ENCODE measurements at places on chromosomes 2 and 18.

GRCh38 chr2:8378016-8378810 lies 303.6 kb upstream of the ID2 start:
- DNase-seq, result no peak

DNA sequence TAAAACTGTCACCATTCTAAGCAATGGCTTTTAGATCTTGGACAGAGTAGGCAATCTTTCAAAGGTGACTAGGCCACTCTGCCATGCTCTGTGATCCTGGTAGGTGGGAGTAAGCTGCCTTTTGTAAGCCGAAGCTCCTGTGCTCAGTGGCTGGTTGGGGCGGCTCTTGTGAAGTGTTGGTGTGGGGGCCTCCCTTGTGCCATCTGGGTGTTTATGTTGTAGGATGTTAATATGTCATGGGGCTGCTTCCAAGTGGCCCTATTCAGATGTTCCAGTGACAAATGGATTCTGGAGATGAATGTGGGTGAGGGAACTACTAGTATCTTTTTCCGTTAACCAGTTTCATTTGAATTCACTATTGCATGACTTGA lies 116.8 kb upstream of the SPRED2 start:
- no peak for DNase-seq

DNA sequence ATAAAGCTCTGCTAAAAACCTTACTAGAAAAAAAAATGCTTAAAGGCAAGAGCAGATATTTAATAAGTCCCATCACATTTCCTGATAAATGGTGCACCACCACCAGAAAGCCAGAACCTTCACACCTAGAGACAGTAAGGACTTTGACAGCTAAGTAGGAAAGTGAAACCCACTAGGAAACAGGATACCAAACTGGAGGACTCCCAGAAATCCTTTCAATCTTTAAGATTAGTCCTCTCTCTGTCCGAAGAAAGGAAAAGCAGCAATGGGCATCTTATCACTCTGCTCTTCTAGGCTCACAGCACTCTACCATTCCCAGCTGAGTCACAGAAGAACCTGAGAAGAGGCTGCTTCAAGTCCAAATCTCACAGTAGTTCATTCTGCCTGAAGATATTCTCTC lies 3.7 kb downstream of the DYM start:
- no peak for DNase-seq

DNA sequence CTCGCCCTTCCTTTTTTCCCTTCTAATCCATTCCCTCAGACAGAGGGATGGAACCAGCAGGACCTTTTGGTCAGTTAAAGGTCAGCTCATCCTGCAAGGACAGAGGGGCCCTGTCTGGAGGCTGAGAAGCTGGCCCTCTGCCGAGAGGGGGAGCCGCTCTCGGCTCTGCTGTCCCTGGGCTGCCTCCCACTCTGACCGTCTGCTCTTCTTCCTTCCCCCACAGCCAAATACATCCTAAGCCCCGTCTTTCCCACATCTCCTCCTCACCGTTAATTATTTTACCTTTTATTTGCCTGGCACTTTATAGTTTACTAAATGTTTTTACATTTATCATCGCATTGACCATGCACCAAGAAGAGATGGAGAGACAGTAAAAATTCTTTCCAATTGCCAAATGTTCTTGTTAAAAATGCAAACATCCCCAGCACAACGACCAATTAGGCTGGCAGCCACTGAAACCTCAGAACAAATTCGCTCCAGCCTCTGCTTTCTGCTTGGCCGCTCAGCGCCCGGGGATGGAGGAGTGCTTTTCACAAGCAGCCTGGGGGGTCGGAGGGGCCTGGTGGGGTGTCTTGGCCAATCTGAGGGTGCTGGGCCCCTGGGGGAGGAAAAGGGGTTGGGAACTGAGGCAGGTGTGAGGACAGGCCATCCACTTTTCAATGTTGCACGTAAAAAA lies 123.7 kb downstream of the TNS1 start:
- no peak for DNase-seq

DNA sequence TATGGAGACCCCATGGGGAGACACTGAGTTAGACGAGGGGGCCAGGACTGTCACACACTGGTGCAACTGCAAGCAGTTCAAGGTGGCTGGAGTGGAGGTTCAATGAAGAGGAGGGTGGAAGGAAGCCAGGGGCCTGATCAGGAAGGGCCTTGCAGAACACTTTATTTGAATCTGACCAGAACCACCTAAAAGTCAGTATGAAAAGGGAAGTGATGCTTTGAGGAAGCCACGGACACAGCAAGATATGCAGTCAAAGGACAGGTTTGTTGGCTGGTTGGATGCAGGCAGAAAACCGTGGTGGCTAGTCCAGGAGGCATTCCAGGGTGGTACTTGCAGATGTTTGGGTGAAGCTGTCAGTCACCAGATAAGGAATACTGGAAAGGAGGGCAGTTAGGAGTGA lies 3.5 kb upstream of the FAM124B start:
- no peak for DNase-seq

DNA sequence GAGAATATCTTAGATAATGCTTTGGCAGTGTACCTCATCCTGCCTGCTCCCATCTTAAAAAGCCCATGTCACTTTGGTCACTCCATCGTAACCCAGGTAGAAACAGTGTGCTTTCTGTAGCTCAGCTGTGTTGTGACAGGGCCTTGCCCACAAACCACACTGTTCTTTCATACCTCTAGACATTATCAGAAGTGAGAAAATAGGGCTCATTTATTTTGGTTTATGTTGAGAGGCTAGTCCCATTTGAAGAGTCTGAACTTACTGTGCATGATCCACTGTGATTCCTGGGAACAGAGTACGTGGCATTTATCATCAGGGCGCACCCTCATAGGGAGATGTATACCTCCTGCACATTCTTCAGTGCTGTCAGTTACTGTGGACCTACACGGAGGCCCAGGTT lies 69.7 kb downstream of the FEZ2 start:
- no peak for DNase-seq

DNA sequence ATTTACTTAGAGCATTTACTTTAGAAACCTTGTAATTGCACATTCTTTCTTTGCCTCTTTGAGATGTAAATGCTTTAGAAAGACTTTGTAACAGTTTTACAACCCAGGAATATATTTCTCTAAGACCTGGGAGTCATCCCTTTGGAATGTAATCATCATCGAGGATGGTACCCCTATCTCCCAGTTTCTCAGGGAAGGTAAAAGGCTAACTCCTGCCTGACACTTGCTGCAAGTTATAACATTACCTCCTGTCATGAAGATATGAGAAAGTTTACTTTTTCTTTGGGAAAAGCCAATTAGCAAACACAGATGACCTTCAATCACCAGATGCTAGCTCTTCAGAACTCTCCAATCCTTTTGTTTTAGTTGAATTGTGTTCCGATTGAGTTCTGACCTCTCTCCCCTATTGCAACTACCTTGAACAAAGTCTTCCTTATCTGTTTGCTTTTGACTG lies 420.3 kb upstream of the FSIP2 start:
- DNase-seq, result no peak

DNA sequence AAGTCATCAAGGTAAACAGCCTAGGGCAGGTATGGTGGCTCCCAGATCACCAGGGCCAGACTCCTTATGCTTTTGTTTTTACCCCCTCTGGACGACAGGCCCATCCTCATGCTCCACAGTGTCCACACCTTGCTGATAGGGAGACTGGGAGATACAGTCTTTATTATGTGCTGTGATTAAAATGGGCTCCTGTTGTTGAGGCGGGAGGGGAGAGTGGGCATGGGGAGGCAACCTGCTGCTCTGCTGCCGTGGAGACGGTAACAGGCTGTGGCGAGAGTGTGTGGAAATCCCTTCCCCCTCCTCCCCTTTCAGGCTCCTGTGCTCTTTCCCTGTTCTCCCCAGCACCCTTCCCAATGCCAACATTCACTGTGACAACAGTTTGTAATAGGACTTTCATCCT lies 38.2 kb upstream of the PNO1 start:
- no peak for DNase-seq

- DNase-seq, result no peak
Observed at GRCh38 chr2:168212167-168212566, 35.2 kb downstream of the STK39 start.

DNA sequence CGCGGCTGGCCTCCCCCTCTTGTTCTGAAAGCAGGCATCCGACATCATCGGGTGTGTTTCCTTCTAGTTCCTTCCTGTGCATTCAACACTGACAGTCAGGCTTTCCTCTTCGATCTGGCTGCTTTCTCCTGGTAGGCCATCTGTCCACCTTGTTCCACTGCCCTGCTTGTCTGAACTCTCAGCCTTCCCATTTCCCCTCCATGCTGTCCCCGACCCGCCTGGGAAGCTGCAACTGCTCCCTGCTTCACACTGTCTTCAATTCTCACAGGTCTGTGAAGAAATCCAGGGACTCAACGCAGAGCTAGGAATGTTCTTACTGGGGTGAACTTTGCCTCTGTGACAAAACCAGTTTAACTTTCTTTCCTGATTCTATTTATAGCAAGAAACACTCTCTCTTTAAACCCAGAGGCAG lies 43.0 kb downstream of the KIF3C start:
- no peak for DNase-seq

DNA sequence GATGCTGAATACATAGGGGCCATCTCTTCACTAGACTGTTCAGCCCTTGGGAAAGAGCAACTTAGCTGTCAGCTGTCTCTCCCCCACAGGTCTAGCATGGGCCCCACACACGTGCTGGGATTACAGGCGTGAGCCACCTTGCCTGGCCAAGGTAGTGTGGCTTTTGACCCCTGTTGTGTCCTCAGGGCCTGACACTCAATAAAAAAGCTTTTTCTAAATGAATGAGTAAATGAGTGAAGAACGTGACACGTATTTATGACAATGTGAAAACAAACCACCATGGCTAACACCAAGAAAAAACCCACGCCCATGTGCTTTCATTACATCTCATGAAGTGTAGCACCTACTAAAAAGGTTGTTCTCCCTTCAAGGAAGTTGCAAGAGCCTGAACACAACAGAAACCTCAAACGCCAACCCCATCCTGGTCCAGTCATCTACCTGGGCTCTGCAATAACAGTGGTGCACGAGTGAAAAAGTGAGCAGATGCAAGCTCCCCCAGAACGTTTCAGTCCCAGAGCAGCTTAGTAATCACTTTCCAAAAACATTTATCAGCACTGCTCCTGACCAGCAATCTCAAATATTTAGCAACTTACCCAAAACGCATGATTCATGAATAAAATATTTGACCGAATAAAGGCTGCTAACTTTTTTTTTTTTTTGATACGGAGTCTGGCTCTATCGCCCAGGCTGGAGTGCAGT lies 3.4 kb downstream of the WDFY1 start:
- no peak for DNase-seq

DNA sequence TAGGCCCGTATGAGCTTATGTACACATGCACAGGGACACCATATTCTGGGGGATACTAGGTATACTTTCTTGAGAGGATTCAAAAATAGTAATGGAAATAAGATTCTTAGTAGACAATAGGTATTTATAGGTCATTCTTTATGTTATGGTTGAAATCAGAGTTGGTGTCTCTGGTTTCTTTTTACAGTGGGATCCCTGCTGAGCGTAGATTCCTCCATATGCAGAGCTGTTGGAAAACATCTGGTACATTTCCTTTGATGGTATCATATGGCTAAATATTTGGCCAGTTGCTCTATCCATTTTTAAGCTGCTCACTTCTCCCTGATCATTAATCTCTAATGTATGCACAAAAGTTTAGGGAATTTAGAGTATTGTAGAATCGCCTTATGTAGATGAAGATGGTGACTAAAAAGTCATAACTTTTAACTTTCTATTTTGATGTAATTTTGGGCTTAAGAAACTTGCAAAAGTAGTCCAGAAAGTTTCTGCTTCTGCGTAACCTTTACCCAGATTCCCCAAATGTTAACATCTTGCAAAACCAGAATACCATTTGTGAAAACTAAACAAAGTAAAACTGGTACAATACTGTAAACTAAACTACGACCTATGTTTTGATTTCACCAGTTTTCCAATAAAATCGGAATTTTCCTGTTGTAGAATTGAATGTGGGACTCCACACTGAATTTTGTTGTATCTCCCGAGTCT lies 5.4 kb downstream of the ARHGAP28 start:
- DNase-seq, result no peak

- no peak for DNase-seq
Observed at GRCh38 chr2:116832148-116832547, 982.3 kb upstream of the DDX18 start.

DNA sequence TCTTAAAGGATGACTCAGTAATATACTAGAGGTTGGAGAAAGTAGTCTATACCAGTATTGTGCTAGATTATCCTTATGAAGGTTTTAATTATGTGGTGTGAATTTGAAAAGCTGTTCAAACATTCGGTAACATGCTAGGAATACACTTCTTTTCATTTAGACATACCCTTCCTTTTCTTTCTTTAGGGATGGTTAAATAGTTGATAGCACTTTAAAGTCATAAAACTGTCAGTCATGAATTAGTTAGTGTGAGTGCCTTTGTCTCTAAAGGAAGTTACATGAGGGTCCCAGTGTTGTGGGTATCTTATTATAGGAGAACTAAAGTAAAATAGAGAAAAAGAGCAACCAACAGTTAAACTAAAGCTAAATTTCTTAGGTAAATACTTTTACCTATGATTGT lies 149.3 kb downstream of the CSRNP3 start:
- no peak for DNase-seq

- DNase-seq, result no peak
Observed at GRCh38 chr2:234091432-234091879, 41.0 kb downstream of the SPP2 start.

DNA sequence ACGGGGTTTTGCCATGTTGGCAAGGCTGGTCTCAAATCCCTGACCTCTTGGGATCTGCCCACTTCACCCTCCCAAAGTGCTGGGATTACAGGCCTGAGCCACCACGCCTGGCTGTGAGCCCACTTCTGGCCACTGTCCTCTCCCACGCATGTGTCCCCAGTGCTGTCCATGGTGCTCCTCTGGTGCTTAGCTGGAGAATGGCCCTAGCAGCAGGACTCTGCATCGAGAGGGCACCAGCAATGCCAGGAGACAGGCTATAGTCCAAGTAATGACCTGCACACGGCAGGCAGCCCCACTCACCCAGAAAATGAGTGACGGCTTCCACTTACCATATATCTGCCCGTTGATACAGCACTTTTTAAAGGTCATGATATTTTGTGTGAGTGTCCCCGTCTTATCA lies 66.3 kb upstream of the NARS1 start:
- DNase-seq, result no peak

GRCh38 chr2:101698014-101698843 lies 722 bp downstream of the MAP4K4 start:
- no peak for DNase-seq

- no peak for DNase-seq
Observed at GRCh38 chr2:6308986-6309385, 556.7 kb downstream of the CMPK2 start.

DNA sequence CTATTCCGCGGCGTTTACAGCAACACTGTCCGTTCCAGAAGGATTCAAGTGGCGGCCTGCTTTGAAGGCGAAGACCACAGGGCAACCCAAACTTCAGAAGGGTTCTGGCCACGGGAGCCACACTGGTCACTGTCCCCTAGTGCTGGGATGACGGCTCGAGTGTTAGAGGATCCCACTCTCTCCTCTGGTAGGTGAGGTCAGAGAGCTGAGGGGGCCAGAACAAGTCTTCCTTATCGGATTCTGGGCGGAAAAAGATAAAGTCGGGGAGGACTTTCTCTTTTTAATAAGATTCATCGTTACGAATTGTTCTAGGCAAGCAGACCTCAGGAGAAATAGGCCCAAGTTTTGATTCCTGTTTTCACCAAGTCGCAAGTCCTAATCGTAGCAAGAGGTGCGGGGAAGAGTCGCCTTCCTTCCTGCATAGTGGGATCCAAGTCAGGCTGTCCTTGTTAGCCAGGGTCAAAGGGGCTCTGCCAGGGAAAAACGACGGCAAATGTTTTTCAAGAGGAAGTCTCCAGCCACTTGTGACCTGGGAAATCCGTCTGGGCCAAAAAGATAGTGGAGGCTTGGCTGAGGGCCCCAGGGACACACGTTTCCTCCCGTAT lies 864 bp upstream of the MYL12A start:
- no peak for DNase-seq

GRCh38 chr2:96241900-96242611 lies 23.7 kb downstream of the TMEM127 start:
- DNase-seq, result no peak

GRCh38 chr2:179837408-179837807 lies 24.0 kb downstream of the ZNF385B start:
- DNase-seq, result no peak
